ENCODE measurements at places on chromosomes 7 and 10. TPM values are rescaled to one million over a fixed set of nuclear protein-coding genes. Genes with fewer than 3 reads are reported as not detected.

DNA sequence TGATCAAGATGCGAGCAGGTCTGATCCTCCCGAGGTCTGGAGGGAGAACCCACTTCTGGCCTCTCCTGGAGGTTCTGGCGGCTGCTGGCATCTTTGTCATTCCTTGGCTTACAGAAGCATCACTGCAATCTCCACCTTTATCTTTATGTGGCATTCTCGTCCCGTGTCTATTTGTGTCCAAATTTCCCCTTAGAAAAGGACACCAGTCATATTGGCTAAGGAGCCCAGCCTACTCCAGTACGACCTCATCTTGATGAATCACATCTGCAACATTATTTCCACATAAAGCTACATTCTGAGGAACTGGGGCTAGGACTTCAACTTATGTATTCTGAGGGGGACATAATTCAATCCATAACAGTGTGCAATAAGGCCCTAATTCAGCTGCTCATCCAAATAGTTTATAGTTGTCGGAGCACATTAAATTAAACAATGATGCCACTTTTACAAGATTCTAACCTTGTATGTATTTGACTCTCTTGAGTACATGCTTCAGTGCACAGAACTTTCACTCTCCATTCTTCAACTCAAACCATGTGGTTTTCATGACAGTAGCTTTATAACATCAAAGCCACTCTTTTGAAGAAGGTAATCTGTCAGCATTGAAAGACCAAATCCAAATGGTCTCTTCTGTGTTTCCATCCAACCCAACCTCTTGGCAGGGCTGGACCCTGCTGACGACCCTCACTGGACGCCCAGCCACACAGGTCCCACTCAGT is 86.2 kb upstream of the DDC start:
- no peak for DNase-seq

DNA sequence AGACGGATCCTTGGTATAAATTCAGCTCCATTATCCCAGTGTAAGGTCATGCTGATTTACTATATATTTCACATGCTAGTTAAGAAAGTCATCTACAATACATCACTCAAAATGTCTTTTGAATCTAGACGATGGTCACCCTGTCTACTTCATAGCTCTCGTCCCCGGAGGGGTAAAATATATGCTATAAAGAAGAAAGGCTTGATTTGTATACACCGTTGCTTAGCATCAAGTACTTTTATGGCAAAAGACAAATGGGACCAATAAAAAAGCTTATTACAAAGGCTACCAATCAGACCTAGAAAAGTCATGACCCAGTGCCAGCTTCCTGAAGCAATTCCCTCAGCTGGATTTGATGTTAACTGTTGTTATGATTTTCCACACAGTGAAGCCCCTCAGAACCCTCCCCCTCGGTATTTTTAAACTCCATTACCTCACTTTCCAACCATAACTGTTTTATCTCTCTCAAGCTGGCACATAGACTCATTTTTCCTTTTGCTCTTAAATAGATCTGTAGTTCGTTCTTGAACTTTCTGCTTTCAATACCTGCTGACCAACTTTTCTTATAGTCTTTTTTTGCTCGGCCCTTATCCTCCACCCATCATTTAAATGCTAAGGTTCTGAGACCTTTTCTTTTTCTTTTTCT is 104.9 kb downstream of the DOCK4 start:
- DNase-seq, result no peak

DNA sequence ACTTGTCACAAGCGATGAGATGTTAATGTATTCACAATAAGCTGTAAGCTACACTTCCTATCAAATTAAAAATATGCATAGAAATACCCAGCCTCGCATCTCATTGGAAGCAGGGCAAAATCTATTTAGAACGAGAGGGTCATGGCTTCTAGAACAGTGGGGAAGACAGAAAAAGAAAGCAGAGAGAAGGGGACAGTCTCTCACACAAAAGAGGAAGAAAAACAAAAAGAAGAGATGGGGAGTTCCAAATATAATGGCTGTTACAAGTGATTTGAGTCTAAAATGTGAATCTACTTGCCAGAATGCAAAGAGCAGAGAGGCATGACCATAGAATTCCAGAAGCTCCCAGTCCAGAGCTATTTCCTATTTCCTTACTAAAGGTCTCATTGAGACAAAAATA is 13.8 kb downstream of the LRRN3 start:
- DNase-seq, result no peak

The PRSS2 gene
- not detected for total RNA-seq

All from endothelial cell of umbilical vein (primary cell).